ENCODE measurements at places on chromosomes 5 and 9.

DNA sequence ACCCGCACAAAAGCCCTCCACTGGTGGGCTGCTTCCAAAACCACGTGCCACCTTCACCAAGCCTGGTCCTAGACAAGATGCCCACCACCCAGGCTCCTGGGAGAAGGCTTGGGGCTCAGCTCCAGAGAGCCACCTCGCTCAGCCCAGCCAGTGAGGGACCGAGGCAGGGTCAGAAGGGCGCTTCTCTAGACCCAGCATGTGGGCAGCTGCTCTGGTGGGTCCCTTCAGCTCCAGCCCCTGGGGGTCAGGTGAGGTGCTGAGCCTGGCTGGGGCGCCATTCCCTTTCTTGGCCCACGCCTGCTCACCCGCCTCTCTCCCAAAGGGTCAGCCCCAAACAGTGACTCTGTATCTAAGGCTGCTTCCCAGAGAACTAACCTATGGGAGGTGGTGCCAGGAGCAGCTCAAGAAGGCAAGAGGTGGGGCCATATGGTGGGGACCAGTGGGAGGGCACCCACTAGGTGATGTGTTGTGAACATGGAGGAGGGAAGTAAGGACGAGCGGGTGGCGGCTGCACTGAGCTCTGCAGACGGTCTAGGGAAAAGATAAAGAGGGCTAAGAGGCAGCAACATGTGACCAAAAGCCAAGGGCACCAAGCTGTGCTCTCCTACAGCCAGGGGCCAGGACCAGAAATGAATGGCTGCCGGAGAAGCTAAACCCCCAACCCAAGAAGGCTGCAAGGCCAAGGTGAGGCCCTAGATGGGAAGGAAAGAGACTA is 79.3 kb downstream of the CAMSAP1 start:
- DNase-seq: no peak

DNA sequence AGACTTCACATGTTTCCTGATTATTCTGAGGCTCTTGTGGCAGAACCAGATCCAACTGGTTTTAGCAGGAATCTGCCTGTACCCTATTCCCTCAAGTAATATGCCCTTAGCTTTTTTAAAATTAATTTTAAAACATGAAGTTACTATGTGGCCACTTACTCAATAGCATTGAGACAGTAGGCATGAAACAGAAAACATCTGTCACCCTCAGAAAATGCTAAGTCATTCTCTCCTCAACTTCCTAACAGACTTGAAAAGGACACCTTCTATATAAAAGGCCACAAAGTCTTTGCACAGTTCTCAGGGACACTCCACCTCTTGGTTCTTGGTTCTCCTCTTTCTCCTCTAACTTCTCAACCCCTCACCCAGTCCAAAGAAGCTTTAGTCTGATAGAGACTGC is 277.8 kb downstream of the RAB3C start:
- no peak for DNase-seq

GRCh38 chr9:118331622-118332045 is 627.4 kb downstream of the TLR4 start:
- DNase-seq: no peak

DNA sequence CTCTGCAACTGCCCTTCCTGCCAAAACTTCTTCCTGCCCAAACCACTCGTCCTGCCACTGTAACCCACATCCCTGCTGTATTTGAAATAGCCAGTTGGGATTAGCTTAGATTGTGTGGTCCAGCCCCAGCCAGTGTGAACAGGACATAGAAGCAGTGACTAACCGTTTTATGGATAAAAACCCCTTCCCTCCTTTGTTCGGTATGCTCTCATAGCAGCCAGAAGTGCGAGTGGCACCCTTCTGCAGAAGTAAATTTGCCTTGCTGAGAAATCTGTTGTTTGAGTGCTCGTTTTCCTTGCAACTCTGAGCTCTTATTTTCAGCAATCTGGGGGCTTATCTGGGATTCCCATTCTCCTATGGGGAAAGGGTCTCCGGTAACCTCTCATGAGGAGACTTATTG is 470.0 kb downstream of the PRDM9 start:
- DNase-seq: no peak

DNA sequence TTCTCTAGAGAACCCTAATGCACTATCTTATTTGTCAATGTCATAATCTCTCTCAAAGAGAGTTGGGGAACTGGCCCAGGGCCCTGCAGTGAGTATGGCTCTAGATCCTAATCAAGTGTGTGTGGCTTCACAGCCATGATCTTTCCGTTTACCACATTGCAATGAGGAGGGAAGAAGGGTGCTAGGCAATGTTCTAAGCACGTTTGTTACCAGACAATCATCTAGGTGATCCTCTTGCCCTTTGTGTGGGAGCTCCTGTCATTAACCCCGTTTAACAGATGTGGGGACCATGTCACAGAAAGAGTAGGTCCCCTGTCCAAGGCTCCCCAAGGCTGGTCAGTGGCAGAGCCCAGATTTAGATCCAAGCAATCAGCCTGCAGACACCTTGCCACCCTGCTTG is 128.2 kb upstream of the IRX4 start:
- DNase-seq: no peak

DNA sequence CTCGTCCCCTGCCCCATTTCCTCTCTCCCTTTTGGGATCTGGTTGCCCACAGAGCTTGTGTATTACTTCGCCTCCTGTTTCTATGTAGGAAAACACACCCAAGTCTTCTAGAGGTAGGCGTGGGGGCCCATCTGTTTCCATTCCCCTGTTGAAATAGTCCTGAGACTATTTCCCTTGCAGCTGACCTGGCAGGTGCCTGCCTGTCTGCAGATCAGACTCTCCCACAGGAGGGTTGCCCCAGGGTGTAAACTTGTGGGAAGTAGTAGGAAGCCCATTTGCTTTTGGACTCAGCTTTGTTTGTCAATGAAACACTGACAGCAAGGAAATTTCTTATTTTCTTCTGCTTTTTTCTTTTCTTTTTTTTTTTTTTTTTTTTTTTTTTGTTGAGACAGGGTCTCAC is 16.3 kb upstream of the GARNL3 start:
- no peak for DNase-seq

GRCh38 chr5:80915716-80916115 is 44.4 kb upstream of the RASGRF2 start:
- no peak for DNase-seq

- DNase-seq: peak; percentile 14
These were observed 122.6 kb downstream of the APBA1 start for GRCh38 chr9:69549310-69550202.

DNA sequence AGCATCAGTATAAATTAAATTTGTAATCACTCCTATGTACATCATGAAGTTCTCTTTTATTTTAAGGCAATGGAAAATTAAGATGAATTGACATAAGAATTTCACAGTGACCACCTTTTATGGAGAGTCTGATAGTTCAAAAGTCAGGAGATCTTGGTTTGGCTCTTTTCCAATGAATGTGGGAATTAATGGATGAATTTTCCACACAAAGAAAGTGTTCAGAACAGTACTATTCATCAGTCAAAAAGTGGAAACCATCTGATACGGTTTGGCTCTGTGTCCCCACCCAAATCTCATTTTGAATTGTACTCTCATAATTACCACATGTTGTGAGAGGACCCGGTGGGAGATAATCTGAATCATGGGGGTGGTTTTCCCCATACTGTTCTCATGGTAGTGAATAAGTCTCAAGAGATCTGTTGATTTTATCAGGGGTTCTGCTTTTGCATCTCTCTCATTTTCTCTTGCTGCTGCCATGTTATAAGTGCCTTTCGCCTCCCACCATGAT is 24.5 kb downstream of the CCDC125 start:
- no peak for DNase-seq

DNA sequence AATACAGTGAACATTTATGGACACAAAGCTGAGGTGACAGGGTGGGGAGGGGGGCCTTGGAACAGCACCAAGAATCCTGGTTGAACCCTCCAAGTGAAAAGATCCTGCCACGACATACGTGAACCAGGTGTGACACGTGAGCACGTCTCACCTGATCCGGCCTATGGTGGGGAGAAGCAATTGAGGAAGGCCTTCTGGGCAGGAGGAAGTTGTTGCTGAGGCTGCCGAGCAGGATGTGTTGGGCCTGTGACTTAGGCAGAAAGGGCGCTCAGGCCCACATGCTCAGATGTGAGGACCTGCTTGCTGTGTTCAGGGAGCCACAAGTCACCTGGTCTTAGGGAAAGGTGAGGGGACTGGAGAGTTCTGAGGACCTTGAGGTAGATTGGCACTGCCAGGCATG is 2.5 kb upstream of the MAPK9 start:
- DNase-seq: peak; percentile 20

DNA sequence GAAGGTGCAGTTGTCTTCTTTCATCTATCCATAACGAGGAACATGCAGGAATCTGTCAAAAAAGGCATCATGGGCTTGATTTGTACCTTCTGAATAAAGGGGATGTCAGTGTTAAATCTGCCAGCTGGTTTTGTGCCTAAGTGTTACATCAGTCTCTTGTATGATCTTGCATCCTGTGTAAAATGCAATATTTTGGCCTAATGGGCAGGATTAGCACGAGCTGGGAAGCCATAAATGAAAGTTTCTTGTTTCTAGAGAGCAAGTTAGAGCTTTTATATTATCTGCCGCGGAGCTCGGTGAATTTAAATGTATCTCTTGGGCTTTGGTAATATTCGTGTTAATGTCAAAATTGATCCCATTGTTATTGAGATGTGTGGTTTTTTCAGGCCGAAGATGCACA is 526.1 kb upstream of the WWC1 start:
- DNase-seq: no peak

DNA sequence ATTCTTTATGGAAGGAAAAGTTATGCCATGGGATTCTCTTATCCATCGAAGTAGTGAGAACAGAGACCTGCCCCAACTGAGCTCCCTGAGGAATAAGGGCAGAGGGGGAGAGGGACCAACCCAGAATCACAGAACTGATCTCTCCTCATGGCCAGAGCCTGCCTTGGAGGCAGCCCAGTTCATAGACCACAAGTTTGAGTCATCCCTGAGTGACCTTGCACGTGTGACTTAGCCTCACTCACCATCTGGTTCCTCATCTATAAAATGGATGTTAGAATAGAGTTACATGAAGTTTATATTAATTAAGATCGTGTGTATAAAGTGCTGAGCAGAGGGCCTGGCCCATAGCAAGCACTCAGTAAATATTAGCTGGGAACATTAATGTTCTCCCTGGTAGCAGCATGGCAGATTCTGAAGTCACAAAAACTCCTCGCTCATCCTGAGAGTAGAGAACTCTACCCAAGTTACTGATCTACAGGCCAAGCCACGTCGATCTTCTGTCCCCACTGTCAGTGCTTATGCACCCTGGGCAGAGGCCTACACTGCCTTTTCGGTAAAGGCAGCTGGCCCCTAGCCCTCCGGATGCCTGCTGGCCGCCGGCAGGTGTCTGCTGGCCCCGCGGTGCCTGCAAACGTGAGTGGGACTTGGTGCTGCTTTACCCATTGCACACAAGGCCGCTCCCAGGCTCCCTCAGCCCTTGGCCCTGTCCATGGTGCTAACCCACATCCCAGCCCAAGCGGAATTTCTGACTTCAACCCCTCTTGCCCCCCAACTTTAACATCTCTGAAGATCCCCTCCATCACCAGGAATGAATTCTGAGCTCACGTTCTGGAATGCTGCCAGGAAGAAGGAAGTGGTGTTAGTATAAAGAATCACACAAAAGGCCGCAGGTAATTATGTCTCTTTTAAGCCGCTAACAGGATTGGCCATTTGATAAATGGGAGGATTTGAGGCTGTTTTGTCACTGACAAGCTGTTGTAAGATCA is 61.1 kb upstream of the ARAP3 start:
- DNase-seq: no peak

DNA sequence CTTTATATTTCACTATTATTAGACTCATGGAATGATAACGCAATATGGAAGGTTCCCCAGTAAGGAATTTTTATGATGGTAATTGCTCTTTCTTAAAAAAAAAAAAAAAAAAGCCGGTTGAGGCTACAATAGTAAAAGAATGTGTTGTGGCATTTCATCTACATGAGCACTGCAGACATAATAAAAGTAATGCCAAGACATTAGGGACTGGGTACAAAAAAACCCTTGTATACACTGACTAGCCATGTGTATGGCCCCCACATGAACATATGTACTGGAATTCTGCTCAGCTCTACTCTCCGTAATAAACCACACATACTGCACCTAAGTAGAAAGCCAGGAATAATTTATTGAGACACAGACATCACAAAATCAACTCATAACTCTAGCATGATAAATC is 218.4 kb downstream of the ADAMTS6 start:
- DNase-seq: no peak

- DNase-seq: no peak
These were observed 11.8 kb upstream of the TGFBI start for GRCh38 chr5:136016945-136017530.

GRCh38 chr9:17600962-17601593 is 22.2 kb downstream of the SH3GL2 start:
- DNase-seq: no peak

- no peak for DNase-seq
These were observed 163.6 kb upstream of the TARS1 start for GRCh38 chr5:33277061-33277650.

- no peak for DNase-seq
These were observed 191.5 kb downstream of the ERCC6L2 start for GRCh38 chr9:96067004-96067403.

GRCh38 chr9:5920860-5921328 is 30.2 kb downstream of the MLANA start:
- DNase-seq: no peak

DNA sequence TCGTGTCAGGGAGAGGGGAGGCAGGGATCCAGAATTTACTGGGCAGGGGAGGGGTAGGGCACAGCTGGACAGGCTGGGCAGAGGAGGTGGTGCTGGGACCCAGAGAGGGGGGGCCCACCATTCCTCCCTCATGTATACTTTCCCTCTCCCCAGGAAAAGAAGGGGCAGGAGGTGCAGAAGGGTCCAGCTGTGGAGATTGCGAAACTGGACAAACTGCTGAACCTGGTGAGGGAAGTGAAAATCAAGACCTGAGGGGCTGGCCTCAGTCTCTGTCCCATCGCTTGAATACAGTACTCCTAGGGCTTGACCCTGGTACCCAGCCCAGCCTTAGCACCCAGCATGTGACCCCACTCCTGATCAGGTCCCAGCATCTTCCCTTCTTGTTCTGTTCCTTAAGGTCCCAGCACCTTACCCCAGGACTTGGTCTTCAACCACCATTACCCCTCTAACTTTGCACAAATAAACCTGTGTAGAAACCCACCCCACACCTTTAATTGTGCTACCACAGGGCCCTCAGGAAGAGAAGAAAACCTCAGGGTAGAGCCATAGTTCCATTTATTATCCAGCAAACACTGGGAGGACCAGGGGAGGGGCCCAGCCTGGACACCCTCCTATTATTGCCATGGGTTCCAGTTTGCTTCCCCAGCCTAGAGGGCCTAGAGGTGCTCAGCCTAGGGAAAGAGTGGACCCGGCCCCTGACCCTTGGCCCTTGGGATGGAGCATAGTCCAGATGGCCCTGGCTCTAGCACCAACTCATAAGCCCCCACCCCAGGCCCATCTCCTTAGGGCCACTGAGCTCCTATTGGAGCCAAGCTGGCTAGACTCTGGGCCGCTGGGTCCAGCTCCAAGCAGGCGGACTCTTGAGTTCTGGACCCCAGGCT is 2.0 kb downstream of the ENHO start:
- DNase-seq: no peak

- DNase-seq: no peak
These were observed 86.6 kb downstream of the GABRA1 start for GRCh38 chr5:161934486-161934885.

DNA sequence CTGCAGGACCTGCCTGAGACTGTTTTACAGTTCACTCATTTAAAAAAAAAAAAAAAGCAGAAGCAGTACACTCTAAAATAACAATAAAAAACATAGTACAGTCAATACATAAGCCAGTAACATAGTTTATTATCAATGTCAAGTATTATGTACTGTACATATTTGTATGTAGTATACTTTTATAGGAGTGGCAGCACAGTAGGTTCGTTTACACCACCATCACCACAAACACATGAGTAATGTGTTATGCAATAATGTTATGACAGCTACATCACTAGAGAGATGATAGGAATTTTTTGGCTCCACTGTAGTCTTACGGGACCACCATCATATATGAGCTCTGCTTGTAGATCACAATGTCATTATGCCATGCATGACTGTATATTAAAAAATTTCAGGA is 462.8 kb downstream of the ISL1 start:
- DNase-seq: no peak
